ENCODE measurements at places on chromosomes 1 and 21.

GRCh38 chr1:226061841-226062557, 517 bp upstream of the H3-3A start:
- peak; percentile 92 for DNase-seq

GRCh38 chr1:235416662-235417049, 49.4 kb downstream of the TBCE start:
- DNase-seq: no peak

DNA sequence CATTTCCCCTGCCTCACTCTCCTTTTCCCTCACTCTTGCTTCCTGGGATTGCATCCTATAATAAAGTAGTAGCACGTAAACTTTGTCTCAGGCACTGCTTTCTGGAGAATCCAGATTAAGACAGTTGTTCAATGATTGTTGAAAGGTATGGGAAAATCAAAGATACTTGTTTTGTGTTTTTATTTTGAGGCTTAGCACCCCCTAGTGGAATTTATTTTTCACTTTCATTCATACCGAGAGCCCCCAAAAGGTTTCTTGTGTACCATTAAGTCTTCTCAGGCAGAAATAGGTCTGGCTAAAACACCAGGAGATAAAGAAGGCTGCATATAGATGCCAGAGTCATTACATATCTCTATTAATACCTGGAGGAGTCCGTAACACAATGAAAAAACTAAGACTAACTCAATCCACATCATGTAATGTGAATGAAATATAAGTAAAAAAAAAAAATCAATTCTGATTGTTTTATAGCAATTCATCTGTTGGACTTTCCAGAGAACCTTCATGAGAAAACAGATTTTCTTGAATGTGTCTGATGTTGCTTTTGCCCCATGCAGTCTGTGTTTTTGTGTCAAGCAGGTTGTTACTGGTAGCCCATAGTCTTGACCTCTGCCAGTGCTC, 103.5 kb downstream of the RPE65 start:
- DNase-seq: no peak

DNA sequence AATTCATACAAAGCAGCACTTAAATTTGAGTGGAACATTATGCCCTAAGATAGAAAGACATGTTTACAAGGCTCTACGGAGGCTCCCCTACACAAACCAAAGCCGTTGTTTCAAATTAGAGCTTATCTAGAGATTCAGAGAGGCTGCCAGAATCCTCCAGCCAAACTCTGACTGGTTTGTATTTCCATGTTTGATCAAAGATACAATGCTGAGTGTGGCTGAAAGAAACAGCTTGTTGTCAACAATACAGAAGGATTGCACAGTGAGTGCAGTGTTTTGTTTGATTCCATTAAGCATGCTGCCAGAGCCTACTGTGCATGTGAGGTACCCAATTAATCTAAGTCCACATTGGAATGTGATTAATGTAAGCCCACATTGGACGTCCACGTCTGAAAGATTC, 402.7 kb downstream of the DISC1 start:
- no peak for DNase-seq

GRCh38 chr1:224378855-224379631, 22.4 kb downstream of the CNIH4 start:
- no peak for DNase-seq

DNA sequence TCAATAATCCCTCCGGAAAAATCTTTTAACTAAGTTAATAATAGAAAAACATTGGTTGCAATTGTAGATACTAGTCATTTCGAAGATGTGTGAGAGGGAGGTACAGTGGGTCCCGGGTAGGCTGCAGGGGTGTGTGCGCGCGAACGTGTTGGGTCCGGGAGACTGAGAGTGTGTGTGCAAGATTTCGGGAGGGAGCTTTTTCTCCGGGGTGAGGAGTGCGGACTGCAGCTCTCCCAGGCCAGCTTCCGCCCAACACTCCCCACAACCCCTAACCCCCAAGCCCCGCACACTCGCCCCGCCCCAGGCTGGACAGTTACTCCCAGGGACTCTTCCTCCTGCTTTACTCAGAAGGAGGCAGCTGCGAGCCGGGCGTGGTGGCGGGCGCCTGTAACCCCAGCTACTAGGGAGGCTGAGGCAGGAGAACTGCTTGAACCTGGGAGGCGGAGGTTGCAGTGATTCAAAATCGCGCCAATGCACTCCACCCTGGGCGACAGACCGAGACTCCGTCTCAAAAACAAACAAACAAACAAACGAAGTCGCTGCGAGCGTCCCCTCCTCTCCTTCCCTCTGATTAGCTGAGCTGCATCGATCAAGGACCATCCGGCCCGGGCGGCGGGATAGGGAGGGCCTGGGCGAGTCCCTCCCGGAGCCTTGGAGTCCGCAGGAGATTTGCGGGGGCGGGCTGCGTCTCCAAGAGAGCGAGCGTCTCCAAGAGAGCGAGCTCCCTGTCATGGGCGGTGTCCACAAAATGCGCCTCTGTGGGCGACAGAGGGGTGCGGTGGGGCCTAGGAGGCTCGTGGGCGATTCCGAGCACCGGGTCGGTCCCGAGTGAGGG, 28.3 kb upstream of the PPM1J start:
- no peak for DNase-seq

DNA sequence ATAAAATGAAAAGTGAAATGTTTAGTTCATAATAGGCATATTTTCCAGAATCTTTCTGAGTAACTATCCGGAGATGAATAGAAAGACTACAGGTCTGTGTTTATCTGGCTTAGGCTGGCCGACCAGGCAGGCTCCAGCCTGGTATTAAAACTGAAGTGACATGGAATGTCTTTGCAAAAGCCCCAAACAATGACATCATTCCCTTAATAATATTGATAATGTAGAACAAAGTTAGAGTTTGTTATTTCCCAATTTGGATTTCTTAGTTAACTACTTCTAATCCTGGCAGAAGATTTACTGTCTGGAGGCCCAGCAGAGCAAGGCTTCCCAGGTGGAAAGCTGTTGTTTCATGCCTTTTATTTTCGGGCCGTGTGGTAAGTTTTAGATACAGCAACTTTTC, 207.7 kb downstream of the GREM2 start:
- DNase-seq: no peak

GRCh38 chr1:222413991-222414549, 133.8 kb downstream of the HHIPL2 start:
- DNase-seq: no peak

DNA sequence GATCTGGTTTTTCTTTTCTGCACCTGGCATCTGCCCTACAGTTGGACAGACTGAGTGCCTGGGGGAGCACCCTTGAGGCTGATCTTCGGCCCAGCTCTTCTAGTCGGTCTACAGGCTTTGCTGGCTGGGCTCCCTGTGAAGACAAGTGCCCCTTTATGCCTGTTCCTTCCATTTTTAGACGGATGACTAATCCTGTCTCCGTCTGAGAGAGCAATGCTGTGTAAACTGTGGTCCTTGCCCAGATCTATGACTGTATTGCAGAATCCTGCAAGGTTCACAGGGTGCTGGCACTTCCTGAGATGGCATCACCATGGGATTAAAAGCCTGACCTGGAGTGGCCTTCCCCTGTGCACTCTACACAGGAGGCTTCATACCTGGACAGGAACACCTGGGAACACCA, 47.6 kb upstream of the SAMD13 start:
- DNase-seq: peak; percentile 65

- no peak for DNase-seq
These were observed 24.9 kb upstream of the LRIG2 start for GRCh38 chr1:113048064-113048463.

DNA sequence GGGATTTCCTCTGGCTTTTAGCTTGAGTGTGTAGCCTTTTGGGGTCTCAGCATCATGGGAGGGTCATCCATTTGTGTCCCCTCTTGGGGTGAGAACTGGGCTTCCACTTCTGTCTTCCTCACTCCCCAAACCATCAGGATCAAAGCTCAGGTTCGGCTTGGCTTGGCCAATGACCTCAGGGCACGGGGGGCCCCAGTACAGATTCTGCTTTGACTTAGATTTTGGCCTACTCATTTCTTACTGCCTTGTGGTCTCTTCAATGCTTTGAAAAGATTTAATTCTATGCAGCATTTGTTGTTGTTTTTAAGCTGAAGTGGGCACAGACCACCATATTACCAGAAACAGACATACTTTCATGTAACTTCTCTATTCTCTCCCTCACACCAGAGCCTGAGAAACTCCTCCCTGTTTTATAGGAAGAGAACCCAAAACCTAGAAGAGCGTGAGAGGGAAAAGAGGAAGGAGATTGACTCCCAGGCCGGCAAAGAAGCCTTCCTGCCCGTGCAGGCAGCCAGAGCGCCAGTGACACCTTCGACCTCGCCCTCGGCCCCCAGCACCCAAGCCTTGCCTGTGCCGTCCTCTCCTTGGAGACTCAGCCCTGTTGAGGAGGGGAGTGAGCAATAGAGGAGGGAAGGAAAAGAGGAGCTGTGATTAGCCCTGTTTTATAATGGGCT, 1.9 kb upstream of the S100A3 start:
- no peak for DNase-seq

DNA sequence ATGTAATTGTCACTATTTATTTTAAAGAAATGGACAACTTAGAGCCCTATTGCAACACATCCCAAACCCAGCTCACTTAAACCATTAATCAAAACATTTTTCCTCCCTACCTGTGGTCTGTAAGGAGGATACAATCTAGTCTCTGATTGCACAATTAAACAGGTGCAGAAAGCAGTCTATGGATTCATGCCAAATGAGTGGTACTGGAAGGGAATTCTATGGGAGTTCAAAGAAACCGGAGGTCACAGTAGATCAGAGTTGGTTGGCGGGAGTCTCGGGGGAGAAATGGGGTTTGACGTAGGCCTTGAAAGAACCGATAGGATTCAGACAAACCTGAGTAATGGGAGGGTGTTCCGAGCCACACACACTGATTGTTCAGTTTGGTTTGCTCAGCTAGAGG, 314.9 kb downstream of the KIF26B start:
- no peak for DNase-seq

DNA sequence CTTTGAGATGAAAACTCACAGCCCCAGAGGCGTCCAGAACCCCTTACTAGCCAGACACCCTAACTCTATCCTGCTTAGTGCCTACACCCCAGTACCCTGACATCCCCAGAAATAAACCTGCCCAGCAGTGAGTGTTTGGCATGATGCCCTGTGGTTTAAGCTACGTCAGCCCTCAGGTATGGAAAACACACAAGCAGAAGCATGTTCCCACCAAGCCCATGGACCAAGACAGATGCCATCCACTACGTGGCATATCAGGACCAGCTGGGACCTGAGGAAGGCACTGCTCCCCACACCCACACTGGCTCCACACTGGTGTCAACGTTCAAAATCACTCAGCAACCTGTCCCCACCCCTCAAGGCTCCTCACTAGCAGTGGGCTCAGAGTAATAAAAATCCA, 116.4 kb downstream of the SYT2 start:
- no peak for DNase-seq

DNA sequence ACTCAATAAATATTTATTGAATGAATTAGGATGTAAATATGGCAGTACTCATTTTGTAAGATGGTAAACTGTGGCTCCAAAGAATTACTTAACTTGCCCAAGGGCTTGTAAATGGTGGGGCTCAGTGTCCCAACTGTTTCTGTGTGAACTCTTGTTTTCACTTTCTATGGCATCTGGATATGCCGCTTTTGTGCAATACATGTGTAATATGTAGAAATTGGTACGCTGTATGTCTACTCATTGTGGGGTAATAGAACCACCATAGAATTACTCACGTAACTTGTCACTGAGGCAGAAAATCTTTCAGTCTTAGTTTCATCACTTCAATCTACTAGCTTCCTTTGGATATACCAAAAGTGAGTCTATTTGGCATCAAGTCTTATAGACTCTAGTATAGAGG, 977 bp downstream of the PRPF3 start:
- DNase-seq: no peak

DNA sequence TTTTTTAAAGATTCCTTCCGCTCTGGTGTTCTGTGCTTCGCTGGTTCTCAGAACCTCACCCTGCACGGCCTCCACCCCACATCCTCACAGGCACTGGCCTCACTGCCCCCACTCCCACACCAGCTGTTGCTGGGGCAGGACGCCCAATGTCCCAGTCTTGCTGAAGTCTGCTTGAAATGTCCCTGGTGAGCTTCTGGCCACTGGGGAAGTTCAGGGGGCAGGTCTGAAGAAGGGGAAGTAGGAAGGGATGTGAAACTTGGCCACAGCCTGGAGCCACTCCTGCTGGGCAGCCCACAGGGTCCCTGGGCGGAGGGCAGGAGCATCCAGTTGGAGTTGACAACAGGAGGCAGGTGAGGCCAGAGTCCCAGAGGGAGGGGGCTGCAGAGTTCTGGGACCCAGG, at the start of gene C1QA:
Gene C1QA (plus strand): TSS at position 276 of the 400 bp plus-strand sequence. CDS start 989 bp downstream, outside the sequence.
- DNase-seq: peak; percentile 83

- no peak for DNase-seq
These were observed 124.3 kb downstream of the CYYR1 start for GRCh38 chr21:26448751-26449150.

DNA sequence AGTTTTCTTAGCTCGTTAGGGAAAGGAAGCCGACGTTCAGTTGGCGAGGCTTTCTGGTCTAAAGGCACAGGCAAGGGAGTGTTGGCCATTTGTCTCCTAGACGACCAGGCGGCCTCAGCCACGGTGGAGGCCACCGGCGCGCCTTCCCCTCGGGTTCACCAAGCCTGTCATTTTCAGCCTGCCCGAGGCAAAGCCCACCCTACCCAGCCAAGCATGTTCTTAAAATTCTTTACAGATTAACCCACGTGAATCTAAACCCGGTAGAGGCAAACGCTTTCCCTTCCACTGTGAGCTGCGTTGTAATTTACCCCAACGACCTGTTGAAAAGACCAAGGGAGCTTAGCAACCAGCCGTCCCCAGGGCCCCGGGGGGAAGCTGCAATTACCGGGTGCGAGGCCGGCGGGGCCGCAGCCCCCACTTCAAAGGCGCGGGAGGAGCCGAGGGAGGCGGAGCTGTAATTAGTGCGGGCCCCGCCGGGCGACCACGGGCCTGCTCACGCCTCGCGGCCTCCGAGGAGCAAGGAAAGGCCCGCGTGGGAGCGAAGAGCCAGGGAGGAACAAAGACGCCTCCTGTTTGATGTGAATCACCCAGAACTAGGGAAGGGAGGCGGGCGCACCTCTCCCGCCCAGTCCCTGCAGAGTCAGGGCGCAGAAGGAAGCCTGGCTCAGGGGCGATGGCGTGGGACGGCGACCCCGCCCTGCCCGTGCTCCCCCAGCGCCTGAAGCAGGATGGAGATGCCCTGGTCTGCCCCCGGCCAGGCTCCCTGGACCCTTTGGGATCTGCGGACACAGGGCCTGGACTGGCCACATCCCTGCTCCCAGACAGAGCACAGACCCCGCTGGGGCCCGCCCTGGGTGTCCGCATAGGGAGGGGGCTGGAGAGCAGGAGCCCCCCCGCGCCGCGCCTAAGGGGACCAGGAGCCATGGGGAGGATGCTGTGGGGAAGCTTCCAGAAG, 12.1 kb upstream of the TSPEAR start:
- DNase-seq: no peak

GRCh38 chr1:118262865-118263264, 77.8 kb upstream of the SPAG17 start:
- no peak for DNase-seq

GRCh38 chr1:36258960-36259344, 34.7 kb downstream of the THRAP3 start:
- no peak for DNase-seq

- DNase-seq: no peak
These were observed 299.9 kb downstream of the TM2D1 start for GRCh38 chr1:61425040-61425439.

- no peak for DNase-seq
These were observed 23.9 kb upstream of the RXRG start for GRCh38 chr1:165468726-165469249.

GRCh38 chr1:22941257-22941656, 31.4 kb downstream of the LACTBL1 start:
- no peak for DNase-seq
